Fibroblast of the aortic adventitia (primary cell): ENCODE measurements at places on chromosomes 7 and 10. TPM values are rescaled to one million over a fixed set of nuclear protein-coding genes. Genes with fewer than 3 reads are reported as not detected.

- no peak for DNase-seq
Measured at GRCh38 chr10:28151636-28152035, 151.2 kb downstream of the MPP7 start.

GRCh38 chr10:49078433-49078832, 36.9 kb downstream of the VSTM4 start:
- no peak for DNase-seq

DNA sequence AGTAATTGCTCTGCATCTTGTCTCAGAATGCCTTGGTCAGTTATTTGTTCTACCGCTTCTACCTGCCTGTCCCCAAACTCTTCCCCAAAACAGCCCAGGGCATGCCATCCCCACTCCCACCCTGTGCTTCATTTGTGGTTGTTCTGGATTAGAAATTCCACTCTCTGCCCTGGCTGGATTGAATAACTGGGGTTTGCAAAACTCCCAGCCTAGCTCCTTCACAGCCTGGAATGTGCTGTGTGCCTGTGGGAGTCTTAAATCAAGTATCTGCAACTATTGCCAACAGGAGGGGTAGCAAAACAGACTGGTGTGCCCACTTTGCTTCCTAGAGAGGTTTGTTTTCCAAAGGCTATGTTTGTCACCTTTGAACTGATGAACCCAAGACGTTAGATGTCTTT, 24.2 kb downstream of the TSPAN15 start:
- peak; percentile 4 for DNase-seq

The PDCD11 gene
- 33.9 and 38.4 TPM in 2 replicates for total RNA-seq

The SLC13A1 gene
- not detected in 2 replicates for total RNA-seq

The BLVRA gene
- total RNA-seq = 24.0 and 60.3 TPM in 2 replicates
